Mammary epithelial cell (primary cell): ENCODE measurements at places on chromosomes 6 and 20.

DNA sequence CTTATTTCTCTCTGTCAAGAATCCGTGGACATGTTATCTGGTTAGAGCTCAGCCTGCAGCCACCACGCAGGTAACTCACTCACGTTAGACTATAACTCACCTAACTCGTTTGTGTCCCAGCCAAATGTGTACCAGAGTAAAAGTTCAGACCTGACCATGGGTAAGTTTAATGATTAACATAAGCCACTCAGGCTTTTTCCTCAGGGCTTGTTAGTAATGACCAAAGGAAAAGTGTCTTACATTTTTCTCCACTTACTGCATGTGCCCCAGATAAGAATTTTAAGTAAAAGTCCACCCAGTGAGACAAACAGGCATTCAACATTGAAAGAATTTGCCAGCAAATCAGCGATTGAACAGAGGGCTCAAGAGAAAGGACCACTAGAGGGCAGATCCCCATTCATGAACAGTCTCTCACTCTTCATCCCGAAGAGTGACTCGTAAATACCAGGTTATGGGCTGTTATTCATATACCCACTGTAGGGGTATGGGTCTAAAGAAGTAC, at the start of gene PKHD1:
Gene PKHD1, minus strand, starts transcription at position 116 of the 502 bp plus-strand sequence. CDS start 2,680 bp downstream, outside the sequence.
- peak; percentile 43 for DNase-seq

GRCh38 chr20:63183422-63184146, 32.3 kb downstream of the YTHDF1 start:
- DNase-seq, result no peak

- DNase-seq, result no peak
These were observed 268.6 kb downstream of the DLL1 start for GRCh38 chr6:170022291-170022722.

DNA sequence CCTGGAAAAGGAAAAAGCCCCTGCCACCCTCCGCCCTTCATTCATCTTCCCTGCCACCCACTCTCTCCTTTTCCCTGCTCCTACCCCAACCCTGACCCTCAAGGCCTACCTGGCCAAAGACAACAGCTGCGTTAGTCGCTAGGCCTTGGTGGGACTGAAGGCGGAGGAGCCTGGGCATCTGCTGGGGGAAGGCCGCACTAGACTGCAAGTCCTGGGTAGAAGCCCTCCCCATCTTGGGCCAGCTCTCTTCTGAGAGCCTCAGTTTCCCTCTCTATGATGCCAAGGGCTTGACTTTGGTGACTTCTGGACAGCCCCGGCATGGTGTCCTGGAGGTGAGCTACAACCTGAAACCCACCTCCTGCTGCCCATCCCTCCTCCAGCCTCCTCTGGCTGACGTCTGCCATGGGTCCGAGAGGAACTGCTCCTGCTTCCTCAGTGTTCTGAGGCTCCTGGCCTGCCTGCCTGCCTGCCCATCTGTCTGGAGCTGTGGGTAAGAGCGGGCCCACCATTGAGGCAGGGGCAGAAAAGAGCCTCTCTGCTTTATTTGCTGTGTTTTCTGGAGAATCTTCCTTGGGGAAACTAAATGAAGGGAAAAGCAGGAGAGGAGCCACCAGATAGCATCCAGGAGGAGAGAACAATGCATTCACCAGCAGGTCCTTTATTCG, 7.5 kb upstream of the FOXC1 start:
- DNase-seq, result no peak

GRCh38 chr6:156189714-156190113, 587.5 kb upstream of the ARID1B start:
- DNase-seq, result no peak

DNA sequence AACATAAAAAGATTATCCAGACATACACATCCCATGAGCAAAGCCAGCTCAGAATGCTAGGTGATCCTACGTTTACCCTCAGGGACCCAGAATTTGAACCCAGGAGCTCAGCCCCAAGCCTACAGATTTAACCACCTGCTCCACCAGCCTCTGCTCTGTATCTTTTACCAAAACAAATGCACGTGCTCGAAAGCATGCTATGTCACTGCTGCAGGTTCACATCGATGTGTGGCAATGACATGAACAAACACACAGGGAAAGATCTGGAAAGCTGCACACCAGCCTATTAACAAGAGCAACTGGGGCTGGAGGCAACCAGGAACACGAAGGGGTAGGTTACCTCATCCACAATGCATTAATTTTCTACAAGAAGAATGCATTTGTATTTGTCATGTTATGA, 32.1 kb downstream of the PREX1 start:
- DNase-seq, result no peak

DNA sequence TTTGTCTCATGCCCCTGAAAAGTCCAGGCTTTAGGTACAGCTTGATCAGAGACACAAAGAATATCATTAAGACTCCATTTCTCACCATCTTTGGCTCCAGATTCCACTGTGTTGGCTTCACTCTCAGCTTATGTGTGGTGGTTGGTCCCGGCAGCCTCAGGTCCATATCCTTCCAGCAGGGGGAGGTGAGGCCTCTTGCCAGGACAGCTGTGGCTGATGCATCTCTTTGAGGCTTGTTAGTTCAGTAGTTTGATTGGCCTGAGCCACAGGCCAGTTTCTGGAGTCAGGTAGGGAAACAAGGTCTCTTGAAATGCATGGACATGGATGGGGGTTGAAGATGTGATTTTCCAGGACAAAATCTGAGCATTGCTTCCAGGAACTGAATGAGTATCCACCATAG, 62.4 kb downstream of the JAG1 start:
- DNase-seq, result peak; percentile 57

DNA sequence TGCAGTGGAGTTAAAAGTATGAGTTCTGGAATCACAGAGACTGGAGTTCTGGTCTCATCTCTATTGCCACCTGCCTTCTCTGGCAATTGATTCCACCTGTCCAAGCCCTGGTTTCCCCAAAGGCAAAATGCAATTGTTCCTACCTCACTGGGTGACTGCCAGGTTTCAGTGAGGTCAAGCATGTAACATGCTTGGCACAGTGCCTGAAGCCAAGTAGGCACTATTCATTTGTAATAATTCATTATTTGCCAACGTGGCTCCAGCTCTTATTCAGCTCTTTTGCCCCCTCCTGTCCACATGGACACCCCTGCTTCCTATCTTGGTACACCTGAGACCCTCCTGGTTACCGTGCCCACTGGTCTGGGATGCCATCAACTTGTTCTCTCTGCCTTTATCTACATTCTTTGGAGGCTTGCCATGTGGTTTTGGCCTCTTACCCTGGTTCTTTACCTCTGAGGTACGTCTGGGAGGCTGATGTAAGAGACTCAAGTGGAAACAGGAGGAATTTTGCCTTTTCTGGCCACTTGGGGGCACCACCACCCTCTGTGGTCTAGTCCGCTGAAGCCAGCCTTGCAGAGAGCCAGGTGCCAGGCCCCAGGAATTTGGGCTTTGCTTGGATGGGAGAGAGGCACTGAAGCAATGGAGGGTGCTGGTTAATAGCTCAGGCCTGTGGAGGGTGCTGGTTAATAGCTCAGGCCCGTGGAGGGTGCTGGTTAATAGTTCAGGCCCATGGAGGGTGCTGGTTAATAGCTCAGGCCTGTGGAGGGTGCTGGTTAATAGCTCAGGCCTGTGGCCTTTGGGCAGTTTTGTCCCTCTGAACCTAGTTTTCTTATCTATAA, 1.7 kb downstream of the KCNK15 start:
- DNase-seq, result peak; percentile 87

DNA sequence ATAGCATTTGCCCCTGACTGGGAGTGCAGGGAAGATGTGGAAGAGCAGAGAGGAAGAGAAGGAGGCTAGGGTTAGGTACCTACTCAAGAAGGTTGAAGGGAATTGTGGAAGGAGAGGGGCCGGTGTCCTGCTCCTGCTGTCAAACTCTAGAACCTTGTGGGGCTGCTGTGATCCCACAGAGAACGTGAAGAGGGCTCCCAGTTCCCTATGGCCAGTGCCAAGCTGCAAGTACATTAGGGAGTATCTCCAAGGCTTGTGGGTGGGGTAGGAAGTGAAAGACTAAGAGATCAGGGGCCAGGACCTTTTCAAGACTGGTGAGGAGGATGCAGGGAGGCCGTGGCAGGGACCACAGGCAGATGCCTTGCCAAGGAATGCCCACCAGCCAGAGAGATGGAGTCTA, 263.4 kb downstream of the CDH26 start:
- DNase-seq, result no peak

- DNase-seq, result peak; percentile 61
These were observed 41.6 kb downstream of the CCN2 start for GRCh38 chr6:131909408-131910218.

DNA sequence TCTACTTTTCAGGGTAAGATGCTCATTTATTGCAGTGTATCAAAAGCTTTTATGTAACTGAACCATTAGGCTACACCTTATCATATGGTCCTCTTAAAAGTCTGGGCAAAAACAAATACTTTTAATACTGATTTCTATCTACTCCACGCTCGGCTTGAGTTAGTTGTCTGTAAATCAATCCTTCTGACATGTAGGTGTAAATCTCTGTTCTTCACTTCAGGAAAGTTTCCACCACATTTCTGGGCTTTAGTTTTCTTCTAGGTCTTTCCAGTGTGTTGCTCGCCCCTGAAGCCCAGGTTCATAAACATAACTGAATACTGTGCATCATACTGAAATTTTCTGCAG, 89.2 kb upstream of the RNF217 start:
- no peak for DNase-seq

GRCh38 chr20:57909763-57910331, 200.0 kb upstream of the PMEPA1 start:
- DNase-seq, result no peak

GRCh38 chr6:39446909-39447308, 124.4 kb upstream of the KCNK16 start:
- DNase-seq, result no peak

GRCh38 chr6:31723980-31724691, 963 bp downstream of the MPIG6B start:
- DNase-seq, result no peak

DNA sequence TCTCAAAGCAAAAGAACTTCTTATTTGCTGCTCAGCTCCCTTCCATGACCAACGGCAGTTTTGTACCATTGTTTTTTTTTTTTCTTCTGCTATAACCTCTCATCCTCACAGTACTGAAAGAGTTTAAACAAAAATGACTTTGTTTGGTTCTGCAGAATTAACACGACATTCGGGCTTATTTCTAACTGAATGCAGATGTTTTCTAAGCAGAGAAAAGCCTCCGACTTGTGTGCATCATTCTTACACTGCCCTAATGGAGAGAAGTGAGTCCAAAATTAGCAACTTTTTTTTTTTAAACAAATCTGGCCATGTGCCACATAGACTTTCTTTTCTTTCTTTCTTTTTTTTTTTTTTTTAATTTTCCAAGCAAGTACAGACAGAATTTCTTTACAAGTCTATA, 382.7 kb downstream of the HDGFL1 start:
- DNase-seq, result no peak

- no peak for DNase-seq
These were observed 398.1 kb downstream of the LMBRD1 start for GRCh38 chr6:69398729-69399128.

DNA sequence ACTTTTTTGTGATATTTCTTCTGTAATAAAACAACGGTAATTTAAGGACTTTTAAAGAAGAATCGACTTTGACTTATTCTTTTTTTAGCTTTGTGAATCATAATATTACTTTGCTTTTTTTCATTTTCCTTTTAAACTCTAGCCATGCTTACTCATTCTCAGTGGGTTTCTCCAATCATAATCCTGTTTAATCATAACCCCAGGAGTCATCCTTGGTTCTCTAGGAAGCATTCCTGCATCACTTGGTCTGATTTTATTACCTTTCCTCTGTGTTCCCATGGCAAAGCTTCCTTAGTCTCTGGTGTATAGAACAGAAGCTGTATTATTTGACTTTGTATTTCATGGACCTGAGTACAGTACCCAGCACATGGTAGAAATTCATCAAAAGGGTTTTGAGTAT, 223.5 kb downstream of the CDKAL1 start:
- DNase-seq, result peak; percentile 38

DNA sequence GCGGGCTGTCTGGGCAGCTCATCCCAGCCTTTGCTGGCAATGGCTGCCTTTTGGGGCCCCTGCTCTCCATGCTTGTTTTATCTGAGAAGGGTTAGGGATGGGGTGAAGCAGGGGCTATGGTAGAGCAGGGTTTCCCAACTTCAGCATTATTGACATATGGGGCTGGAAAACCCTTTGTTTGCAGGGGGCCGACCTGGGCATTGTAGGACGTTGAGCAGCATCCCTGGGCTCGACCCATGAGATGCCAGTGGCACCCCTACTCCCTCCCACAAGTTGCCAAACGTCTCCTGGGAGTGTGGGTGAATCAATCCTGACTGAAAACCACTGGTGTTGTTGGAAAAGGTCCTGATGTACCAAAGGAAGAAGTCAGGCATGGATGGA, 56.9 kb downstream of the KCNK5 start:
- DNase-seq, result no peak

- DNase-seq, result no peak
These were observed 114.8 kb downstream of the CRYBG1 start for GRCh38 chr6:106475284-106475683.

GRCh38 chr6:93790981-93791380, 371.6 kb upstream of the EPHA7 start:
- no peak for DNase-seq

DNA sequence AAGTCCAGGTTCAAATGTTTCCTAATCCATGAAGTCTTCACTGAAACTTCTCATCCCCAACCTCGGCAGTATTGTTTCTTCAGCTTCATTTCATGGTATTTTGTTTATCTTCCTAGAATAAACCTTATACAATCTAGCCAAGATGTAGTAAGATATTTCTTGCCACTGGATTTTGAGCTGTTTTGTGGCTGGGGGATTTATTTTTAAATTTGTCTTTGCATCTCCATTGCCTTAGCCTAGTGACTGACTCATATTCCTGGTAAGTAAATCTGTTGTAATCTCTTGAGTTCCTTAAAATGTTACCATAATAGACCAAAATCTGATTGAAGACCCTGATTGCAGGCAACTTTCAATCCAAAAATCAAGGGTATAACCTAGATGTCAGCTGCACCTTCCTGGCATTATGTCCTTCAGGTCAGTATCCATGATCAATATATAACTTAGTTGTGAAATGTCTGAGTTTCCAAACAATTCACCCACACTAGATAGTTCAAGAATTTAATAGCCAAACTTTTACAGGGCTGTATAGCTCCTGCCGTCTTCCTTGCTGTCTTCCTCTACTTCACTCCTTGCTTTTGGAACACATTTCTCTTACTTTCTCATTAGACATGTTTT, 4.7 kb upstream of the TRMT11 start:
- no peak for DNase-seq
